ENCODE measurements at places on chromosomes 7 and 10. TPM values are rescaled to one million over a fixed set of nuclear protein-coding genes. Genes with fewer than 3 reads are reported as not detected.

The FASTK gene
- 175 TPM for total RNA-seq

- DNase-seq = no peak
Measured at GRCh38 chr7:73885975-73886798, 25.2 kb downstream of the TMEM270 start.

DNA sequence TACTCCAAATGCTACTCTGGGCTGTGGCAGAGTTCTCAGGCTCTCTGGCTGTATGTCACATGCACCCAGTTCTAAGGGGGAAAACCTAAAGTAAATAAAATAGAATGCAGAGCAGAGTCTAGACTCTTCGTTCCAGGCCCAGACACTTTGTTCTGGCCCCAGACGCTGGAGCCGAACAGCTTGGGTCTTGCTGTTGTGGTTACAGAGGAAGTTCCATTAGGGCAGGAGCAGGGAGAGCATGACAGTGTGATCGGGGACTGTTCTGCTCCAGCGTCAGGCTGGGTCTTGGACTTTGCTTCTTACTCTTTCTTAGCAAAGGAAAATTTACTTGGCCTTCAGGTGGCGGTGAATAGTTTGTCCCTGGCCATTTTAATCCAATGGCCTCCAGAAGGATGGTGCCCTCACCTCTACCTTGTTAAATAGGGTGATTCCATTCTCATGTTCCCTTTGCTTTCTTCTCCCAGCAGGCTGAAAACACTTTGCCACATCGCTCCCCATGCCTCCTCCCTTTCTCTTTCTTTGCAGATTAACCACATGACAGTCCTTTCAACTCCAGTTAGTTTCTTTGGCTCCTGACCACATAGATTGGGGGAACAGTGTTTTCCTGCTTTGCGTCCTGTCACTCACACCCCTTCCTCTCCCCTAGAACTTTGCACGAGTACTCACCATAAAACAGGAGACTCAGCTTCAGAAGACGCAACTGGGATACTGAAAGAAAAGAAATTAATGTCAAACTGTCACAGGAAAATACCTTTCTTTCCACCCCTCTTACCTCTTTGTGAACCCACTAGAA, 730.8 kb downstream of the SUGCT start:
- no peak for DNase-seq

The LRRD1 gene
- not detected for total RNA-seq

GRCh38 chr7:37930226-37930948, 9.9 kb downstream of the EPDR1 start:
- DNase-seq = no peak

The FZD1 gene
- total RNA-seq = 1.7 TPM
